Thoracic aorta (tissue), 2 donors: ENCODE measurements at places on chromosomes 7 and 10. TPM values are rescaled to one million over a fixed set of nuclear protein-coding genes. Genes with fewer than 3 reads are reported as not detected.
A peak's percentile ranks its signal among the peaks of the same experiment; 100 is the strongest.

DNA sequence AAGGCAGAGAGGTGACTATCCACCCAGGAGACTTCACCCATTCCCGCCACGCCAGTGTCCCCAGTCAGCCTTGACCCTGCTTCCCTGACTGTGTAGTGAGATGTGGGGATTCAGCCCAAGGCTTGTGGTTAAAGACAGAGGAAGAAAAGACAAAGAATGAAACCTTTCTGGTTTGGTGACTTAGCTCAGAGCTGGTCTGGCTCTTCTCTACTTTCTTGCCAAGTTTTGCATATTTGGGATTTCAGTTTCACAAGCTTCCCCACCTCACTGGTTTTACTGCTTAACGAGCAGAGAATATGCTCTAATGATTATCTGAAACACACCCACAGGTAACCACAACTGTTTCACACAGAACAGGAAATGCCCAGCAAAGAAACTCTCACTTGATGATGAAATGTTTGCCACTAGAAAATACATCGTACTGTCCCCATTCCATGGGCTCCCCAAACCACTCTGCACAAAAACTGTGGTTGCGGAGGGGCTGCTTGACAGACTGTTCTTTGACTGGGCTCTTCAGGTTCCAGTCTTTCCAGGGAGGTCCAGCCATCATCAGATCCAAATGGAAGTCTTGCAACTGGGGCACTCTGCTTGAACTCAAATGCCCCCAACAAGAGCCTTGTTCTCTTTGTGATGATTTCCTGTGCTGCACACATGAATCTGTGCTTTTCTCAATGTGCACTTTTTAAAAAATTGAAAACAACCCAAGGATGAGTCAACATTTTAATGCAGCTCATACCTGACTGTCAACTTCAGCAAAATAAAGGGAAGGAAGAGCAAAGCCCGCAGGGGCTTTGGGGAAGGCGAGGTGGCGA is 95.5 kb downstream of the CTBP2 start:
- H3K36me3 ChIP-seq = no peaks in the 10 kb centered on the region
- peak overlapping the region; percentile 34 for H3K4me3 ChIP-seq
- no peak for DNase-seq
- no peaks in the 10 kb centered on the region for H3K27me3 ChIP-seq
- H3K27ac ChIP-seq = peak overlapping the region; percentile 29

DNA sequence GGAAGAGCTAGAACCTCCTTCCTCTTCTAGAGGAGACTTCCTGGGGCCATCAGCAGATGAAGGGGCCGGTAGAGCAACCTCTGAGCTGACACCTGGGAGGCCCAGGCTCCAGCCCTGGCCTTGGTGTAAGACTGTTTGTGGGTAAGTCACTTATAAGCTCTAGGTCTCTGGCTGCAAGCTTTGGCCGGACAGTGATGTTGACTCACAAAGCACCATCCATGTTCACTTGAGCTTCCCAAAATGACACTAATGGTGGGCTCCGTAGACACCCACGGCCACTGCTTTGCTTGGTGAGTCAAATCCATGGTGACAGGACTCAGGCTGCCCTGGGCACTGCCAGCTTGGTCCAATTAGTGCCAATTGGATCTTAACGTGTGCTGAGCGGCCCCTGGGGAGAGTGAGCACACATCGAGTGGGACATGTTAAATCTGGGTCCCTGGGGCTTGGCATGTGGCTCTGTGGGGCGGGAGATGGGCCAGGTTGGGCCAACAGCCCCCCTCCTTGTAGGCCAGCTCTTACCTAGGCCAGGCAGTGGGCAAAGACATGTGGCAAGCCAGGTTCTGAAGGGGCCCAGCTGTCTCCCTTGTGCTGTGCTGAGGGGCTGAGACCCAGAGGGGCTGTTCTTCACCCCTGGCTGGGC is 16.7 kb downstream of the NEURL1 start:
- H3K27ac ChIP-seq = no peak overlapping the region
- H3K36me3 ChIP-seq = no peaks in the 10 kb centered on the region
- no peak for DNase-seq
- no peaks in the 10 kb centered on the region for H3K4me1 ChIP-seq

- H3K27ac ChIP-seq = no peak overlapping the region
- no peaks in the 10 kb centered on the region for H3K27me3 ChIP-seq
- no peak overlapping the region for H3K4me3 ChIP-seq
- no peaks in the 10 kb centered on the region for H3K36me3 ChIP-seq
- DNase-seq = no peak
- no peaks in the 10 kb centered on the region for H3K4me1 ChIP-seq
These were observed 1035.3 kb downstream of the NRG3 start for GRCh38 chr10:82910301-82910700.

GRCh38 chr10:73965890-73966768 is 31.8 kb upstream of the VCL start:
- H3K27ac ChIP-seq = peak overlapping the region; percentile 89
- H3K27me3 ChIP-seq = no peaks in the 10 kb centered on the region
- peak overlapping the region; percentile 45 for H3K4me3 ChIP-seq
- H3K4me1 ChIP-seq = peaks cover 22% of the 10 kb centered on the region

- H3K27ac ChIP-seq = no peak overlapping the region
- no peak for DNase-seq
- peaks cover 31% of the 10 kb centered on the region for H3K36me3 ChIP-seq
These were observed 9.0 kb downstream of the OAT start for GRCh38 chr10:124409696-124410095.

Gene NEBL
- 1.4 TPM for total RNA-seq

Gene SPDYE3
- not detected for total RNA-seq
